ENCODE measurements at places on chromosomes 1 and 21.

- no peak for DNase-seq
Measured at GRCh38 chr1:20301463-20302107, 10.9 kb downstream of the VWA5B1 start.

DNA sequence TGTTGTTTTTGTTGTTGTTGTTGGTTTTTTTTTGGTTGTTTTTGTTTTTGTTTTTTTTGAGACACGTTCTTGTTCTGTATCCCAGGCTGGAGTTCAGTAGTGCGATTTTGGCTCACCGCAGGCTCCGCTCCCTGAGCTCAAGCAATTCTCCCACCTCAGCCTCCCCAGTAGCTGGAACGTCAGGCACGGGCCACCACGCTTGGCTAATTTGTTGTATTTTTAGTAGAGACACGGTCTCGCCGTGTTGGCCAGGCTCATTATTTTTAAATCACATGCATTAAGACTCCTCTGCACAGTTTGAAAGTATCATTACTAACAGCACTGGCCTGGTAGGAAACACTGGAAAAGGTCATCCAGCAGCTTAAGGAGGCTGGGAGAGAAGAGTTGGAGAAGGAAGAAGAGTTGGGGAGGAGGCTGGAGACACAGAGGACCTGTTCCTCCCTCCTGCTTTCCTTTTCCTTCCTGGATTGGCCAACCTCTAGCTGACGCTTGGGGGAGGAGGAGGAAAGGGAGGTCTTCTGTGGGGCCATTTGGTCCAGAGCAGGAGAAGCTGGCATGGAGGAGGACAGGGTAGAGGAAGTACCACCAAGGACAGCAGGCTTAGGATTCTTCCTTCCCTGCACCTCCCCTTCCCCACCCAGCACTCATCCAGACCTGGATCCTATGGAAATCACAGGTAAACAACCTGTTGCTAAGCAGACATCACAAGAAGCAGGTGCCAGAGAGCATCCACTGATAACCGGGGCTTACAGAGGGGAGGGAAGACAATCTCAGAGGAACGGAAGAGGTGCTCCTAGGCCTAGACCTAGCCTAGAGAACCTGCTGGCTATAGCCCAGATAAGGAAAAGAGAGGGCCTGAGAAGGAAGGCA is 71.9 kb upstream of the GOLT1A start:
- no peak for DNase-seq

- DNase-seq: no peak
Measured at GRCh38 chr1:14604414-14604813, 5.9 kb downstream of the KAZN start.

DNA sequence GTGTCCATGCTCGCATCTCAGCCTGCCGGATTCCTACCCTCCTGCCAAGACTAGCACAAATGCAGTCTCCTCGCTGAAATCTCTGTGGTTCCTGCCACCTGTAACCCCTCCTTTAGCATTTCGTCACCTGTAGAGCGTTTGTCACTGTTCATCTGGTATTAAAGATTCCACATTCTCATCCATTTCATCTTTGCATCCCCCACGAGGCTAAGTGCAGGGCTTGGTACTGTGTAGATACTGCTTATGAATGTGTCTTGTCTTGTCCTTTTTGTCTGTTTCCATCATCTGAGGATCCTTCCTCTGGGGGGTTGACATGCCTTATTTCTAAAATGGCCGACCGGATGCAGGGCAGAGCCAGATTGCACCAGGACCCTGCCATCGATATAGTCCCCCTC is 53.7 kb upstream of the DNAJC6 start:
- no peak for DNase-seq

DNA sequence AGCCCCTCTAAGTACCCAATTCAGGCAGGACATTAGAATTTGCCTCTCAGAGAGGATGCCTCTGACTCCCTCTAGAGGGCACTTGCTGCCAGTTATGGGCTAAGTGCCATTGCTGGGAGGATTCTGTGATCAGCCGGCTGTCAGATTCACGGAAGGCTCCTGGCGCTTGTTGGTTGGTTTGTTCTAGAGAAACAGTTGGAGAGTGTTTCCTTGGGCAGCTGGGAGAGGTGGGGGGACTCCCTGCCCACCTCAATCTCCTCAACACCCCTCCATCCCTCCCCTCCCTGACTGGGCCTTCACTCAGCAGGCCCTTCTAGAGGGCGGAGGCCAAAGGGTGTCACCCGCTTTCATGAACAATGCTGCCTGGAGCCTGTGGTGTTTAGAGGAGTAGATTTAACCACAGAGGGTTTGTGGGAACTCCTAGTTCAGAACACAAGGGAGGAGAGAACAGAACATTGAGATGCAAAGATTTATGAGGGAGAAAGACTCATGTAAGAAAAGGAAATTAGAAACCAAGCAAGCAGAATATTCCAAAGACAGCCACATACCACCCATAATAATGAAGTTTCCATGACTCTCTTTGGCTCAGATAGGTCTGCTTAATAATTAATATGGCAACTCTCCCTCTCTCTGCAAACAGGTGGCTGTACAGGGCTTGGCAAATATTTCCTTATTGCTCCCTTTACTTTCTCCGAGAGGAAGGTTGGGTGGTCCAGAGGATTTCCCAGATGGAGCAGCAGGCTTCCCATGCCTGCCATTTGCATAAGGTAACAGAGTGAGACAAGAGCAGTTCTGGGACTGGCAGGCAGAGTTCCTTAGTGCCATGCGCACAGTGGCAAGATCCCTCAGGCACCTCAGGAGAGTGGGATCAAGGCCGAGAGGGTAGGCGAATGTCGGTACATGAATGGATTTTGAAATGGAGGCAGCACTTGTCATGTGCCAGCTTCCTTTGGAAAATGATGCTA is 30.0 kb upstream of the ACP6 start:
- peak; percentile 55 for DNase-seq

- DNase-seq: no peak
Measured at GRCh38 chr1:243505986-243506689, 250.3 kb downstream of the SDCCAG8 start.

- no peak for DNase-seq
Measured at GRCh38 chr1:230825761-230826160, 42.6 kb downstream of the C1orf198 start.

- no peak for DNase-seq
Measured at GRCh38 chr21:46213620-46214286, 14.8 kb downstream of the LSS start.

DNA sequence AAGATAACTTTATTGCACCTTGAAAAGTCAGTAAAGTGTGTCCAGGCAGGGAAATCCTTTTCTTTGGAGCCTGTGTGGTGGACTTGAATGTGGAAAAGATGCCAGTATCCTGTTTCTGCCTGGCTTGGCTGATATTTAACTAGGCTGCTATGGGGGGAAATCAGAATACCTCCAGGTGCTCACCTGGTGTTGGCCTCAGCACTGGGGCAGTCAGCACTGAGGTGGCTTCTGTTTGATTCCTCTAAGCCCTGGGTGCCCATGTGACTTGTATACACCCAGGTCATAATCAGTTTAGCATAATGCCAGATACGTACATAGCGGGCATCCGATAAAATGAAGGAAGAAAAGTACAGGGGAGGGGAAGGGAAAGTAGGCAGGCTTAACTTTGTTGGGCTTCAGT is 7.2 kb downstream of the PHGDH start:
- DNase-seq: no peak
